NCI-H2171 treated with DMSO at 0.1 percent for 48 hours (cell line): ENCODE measurements at places on chromosomes 7 and 10.

DNA sequence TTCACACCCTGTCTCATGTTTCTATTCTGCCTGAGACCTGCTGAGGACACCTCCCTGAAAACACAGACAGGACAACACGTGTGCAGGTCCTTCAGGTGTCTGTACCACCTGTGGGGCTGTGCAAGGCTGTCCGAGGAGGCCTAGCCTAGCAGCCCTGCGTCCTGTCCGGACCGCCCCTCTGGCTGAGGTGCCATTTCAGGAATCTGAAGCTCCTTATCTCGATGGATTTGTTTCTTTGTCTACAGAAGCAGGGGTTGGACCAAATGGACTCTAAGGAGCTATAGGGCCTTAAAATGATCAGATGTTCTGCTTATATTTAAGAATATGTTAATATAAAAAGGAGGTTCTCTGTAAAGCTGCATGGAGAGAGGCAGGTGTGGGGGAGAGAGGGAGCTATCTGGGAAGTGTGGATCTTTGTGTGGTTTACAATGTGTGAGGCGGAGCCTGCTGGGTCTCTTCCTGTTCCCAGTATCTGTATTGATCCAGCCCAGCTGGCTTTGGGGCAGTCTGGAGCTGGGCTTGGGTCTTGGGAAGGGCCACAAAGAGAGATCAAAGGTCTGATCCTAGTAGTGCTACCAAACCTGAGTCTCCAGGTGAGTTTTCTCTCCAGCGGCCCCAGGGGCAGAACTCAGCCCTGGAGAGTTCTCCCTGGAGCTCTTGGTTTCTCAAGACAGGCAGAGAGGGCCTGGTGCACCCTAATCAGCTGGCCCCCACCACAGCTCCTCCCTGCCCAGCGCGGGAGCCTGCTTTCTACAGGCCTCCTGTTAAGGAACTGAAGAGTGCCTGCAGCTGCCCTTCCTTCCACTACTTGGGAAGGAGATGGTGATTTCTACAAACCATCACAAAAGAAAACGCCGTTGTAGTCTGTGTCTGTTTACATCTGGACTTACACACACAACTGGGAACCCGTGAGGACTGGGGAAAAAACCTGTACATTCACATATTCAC, 3.4 kb upstream of the MNX1 start:
- DNase-seq: no peak

- DNase-seq: no peak
Observed at GRCh38 chr7:2526659-2527504, 7.3 kb downstream of the LFNG start.

- no peak for DNase-seq
Observed at GRCh38 chr10:81814842-81815241, 60.2 kb upstream of the NRG3 start.

DNA sequence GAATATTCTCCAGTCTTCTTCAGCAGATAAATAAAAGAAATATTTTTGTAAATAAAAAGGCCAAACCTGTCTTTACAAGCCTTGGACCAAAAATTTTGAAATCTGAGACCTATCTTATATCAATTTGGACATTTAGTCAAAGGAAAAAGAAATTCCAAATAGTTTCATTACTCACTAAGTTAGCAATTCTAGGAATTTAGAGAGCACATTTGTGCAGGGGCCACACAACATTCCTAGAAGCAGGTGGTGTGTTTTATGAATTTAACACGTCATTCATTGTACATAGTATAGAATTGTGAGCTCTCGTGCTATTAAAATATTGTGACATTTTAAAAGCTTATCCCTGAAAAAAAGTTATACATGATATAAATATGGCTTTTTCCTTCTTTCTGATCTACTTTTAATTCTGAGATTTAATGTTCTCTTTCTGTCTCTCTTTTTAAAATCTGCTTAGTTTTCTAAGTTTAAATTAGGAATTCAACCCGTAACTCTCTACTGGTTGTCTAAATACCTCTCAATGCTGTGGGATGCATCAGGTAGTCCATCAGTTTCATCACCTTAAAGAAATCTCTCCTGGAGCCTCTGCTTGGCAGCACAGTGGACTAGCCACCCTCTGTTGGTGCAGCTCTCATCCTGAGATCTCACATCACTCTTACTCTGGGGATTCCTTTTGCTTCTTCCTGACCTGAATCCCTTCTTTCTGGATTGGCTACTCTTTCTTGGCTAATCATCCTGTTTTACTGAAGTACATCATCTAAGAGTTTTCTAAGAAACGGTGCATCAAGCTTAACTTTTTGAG, 124.5 kb downstream of the SEMA3E start:
- no peak for DNase-seq

DNA sequence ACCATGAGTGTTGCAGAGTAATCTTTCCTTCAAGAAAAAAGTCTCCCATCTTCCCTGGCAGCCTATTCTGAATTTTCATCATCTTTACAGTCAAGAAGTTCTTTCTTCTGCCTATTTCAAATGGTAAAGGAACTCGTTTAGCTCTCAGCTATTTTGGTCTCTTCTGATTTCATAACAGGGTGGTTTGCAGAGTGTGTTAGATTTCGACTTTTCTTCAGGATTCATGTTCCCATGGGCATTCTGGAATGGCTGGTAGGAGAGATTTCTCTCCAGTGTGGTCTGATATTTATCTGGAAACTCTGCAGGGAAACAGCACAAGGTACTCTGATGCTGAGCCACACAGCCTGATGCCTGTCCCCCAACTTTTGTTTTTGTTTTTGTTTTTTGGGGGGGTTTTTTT, 111.1 kb upstream of the FAM171A1 start:
- no peak for DNase-seq

- DNase-seq: peak; percentile 70
Observed at GRCh38 chr7:37901236-37901827, 15.3 kb downstream of the SFRP4 start.
